ENCODE measurements at places on chromosomes 12 and 14.
A peak's percentile ranks its signal among the peaks of the same experiment; 100 is the strongest.

- DNase-seq, result no peak
Measured at GRCh38 chr12:75706786-75707605, 195.6 kb upstream of the KRR1 start.

DNA sequence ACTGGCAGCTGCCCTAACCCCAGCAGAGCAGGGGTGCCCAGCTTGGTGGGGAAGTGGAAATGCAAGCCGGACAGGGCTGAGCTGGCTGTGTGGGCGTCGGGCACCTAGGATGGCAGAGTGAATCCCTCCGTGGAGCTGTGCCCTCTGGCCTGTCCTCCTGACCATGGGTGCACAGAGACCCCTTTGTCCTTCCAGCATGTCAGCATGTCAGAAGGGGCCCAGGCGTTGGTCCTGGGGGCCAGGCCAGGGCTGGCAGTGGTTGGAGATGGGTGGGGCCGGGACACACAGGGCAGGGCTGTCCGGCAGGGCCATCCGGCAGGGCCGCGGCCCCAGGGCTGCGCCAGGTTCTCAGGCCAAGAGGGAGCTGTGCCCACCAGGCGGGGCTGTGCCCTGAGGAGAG, 8.8 kb upstream of the TEX22 start:
- DNase-seq, result no peak

DNA sequence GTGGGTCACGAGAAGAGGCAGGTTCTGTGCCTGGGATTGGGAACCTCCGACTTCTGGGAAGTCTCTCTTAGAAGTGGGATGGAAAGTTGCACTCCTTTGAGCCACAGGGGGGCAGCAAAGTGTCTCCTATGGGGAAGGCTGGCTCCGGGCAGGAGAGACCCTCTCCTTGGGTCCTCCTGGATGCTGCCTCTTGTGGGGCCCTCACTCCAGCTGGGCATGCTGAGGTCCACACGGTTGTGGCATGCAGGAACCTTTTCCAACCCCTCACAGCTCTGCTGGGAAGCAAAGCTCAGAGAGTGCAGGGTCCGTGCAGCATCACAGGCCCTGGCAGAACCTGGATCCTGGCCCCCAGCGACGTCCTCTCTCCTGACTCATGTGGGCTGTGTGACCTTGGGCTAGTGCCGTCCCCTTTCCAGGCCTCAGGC, 17.4 kb downstream of the SDSL start:
- DNase-seq, result peak; percentile 50

GRCh38 chr12:14930299-14930698, 8.0 kb downstream of the ERP27 start:
- DNase-seq, result no peak

DNA sequence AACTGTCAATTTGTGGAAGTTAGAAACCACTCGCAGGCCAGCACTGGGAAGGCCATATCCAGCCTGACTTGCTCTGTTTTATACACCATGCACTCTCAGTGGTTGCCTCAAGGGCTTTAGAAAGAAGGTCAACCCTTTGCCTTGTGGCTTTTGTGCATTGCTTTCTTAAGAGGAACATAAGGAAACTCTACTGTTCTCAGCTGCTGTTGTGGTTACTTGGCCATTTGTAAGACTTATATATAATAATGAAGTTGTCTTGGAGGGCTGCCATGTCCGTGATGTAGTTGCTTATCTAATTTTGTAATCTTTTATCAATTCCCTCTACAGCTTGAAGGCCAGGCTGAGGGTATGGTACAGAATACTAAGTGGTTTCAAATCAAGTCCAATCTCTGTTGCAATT, 637.8 kb downstream of the DIO2 start:
- no peak for DNase-seq

DNA sequence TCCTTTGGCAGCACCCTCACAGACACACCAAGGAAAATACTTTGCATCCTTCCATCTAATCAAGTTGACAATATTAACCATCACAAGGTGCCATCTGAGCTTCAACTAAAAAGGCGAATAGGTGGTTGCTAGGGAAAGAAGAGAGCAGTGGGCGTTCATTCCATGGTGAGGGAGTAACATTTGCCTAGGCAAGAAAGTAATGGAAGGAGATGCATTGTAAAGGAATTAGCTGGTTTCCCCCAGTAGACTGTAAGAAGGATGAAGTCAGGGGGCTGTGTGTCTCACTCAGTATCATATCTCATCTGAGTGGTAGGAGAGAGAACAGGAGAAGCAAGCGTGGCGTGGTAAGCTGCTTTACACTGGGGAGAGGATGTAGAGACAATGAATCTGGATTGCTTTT, 34.7 kb downstream of the AKAP6 start:
- DNase-seq, result no peak

DNA sequence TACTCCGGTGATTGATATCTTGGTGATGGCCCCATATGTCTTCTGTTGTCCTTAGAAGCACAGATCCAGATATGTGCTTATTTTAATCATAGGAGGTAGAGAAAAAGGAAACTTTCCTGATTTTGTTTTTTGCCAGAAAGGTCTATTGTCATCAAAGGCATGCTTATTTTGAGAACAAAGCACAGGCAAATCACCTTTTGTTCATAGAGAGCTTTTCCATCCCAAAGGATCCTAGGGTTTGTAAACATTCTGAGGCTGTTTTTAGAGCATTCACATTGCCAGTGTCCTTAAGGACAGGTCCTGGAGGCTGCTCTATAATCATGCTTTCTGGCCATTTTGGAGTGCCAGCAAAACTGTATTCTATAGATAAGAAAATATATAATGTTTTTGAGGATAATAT, 148.5 kb upstream of the SEL1L start:
- no peak for DNase-seq

DNA sequence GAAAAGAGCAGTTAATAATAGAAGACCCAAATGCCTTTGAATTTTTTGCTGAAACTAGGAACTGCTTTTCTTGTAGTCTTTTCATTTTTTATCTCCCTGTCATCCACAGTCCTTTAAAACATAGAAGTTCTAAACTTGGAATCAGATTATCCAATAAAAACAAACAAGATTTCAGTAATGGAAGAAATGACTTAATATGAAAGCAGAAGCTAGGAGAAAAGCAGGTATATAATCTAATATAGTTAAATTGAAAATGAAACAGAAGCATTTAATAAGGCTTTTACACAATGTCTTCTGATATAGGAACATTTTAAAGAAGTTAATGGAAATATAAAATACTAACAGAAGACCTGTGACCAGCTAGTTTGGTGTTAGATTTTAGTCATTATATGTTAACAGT, 26.5 kb downstream of the PPP1R12A start:
- no peak for DNase-seq

DNA sequence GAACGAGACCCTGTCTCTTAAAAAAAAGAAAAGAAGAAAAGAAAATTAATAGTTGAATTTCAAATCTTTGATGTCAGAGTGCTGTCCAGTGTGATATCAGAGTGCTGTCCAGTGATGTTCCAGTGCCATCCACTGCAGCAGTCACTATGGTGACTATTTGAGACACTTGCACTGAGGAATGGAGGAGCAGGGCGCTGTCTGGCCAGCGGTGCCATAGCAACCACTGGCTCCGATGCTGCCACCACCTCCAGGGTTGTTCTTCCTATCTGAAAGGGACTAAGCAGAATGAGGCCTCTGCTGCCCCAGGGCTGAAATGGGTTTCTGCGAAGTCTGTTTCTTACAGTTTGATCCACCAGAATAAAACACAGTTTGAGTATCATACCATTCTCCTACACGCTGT, 272.9 kb downstream of the NUAK1 start:
- DNase-seq, result no peak

- DNase-seq, result no peak
Measured at GRCh38 chr14:92846162-92846897, 52.2 kb downstream of the GOLGA5 start.

GRCh38 chr14:54252072-54252730, 144.6 kb upstream of the CDKN3 start:
- no peak for DNase-seq

DNA sequence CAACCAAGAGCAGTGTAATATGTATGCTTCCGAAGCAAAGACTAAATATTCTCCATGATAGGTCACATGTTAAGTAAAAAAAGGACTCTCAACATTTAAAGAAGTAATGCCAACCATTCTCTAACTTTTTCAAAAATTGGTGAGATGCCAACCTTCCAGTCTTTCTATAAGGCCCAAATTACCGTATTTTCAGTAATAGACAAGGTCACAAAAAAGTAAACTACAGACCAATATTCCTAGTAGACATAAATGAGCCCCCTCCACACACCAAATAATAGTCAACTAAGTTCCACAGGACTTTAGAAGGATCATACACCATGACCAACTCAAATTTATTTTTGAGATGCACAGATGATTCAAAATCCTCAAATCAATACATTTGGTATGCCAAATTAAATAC, 867.4 kb downstream of the TMEM121 start:
- no peak for DNase-seq

DNA sequence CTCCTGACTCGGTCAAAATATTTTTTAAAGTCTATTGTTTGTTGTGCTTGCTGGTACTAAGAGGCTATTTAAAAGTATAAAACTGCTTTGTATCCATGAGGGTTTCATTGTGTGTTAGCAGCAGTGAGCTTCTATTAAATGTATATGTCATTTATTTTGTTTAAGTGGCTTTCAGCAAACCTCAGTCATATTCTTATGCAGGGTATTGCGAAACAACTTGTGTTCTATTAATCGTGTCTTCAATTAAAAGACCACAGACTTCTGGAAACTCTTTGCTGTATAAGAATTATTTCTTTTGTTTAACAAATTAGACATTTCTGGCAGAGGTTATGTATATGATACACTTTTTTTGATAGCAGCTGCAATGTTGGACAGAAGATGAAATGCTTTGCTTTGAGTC, 6.5 kb downstream of the IAPP start:
- DNase-seq, result no peak

GRCh38 chr14:37858733-37859132, 263.3 kb downstream of the TTC6 start:
- no peak for DNase-seq

GRCh38 chr12:51896236-51896635, 8.3 kb downstream of the ANKRD33 start:
- no peak for DNase-seq

DNA sequence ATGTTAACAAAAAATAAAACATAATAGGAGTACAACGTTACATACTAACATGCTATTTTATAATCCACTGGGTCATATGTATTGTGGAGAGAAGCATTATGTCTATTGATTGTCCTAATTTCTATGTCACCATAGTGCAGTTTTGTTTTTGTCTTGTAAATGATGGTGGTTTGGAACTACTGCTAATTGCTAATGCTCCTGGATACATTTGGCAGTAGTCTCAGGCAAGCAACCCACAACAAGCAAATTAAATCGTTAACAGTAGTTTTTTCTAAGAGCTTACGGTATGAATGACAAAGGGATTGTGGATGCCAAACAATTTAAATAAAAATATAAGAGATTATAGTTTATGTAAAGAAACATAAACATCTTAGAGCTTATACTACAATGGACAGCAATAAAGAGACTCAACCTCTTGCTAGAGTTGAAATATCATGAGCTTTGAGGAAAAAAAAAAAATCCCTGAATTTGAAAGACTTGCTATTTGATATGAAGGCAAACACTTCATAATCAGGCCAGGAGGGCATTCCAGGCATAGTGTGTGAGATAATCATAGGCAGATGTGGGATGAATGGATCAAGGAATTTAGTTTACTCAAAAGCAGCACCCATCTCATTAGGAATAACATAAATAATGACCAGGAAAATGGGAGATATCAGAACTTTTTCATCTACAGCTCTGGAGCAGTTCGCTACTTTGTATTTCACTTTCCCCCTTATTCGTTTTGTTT, 181.3 kb downstream of the CCDC59 start:
- DNase-seq, result no peak

DNA sequence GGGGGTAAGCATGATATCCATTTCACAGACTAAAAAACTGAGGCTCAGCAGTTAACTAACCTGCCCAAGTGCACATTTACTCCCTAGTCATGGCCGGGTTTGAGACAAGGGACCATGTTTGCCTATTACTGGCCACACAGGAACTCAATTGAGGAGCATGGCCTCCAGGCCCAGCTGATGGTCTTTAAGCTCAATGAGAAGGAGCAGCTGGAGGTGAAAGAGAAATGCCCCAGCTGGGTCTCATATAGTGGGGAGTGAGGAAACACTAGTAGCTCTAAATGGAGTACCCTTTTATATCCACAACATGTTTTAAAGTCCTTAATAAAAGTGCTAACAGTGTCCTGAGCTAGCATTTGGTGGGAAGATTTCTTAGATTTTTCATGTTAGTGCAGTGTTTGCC, 1.6 kb downstream of the TDP1 start:
- DNase-seq, result no peak

DNA sequence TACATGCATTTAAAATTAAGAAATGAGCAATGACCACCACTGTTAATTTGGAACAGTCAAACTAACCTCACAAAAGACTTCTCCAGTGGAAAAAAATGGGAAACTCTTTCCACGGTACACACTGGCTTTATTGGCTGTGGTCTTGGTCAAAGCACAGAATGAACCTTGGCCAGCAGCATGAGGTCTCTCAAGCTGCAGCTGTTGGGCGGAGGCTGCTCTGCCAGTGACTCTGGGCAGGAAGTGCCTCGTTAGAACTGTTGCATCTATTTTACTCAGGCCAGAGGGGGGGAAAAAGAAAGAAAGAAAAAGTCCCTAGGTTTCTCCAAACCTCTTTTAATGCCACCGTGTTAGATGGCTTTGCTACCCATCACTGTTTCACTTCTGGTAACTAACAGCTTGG, 279.8 kb upstream of the DIO2 start:
- peak; percentile 28 for DNase-seq

- DNase-seq, result no peak
Measured at GRCh38 chr12:27919671-27920235, 52.8 kb downstream of the PTHLH start.

DNA sequence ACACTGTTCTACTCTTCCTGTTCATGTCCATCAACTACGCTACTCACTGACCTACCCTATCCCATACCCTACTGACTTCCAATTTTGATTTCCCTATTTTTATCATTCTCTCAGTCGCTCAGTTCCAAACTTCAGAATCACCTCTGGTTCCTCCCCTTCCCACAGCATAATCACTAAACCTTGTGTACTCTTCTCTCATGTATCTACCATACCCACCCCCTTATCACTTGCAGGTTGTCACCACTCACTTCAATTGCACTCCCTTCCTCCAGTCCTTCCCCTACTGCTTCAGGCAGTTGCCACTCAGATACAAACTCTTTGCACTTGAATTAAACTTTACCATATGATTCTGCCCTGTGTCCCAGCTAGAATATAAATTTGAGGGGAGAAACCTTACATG, 6.3 kb downstream of the RACGAP1 start:
- DNase-seq, result no peak

DNA sequence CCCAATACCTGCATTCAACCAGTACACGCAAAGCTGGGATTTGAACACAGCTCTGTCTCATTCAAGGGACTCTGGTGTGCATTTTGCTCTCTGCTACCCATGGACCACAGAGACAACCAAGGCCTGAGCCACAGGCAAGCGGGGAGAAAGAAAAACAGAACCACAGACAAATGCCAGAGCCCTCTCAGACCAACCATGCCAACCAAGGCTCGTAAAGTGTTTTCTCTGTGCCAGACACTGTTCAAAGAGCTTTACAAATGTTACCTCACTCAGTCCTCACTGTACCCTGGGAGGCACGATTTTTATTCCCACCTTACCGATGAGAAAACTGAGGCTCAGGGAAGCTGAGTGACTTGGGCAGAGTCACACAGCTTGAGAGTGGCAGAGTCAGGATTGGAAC, 32.4 kb upstream of the EML1 start:
- no peak for DNase-seq

All from NCI-H1417 (cell line).